ENCODE measurements at places on chromosomes 5 and 9.

DNA sequence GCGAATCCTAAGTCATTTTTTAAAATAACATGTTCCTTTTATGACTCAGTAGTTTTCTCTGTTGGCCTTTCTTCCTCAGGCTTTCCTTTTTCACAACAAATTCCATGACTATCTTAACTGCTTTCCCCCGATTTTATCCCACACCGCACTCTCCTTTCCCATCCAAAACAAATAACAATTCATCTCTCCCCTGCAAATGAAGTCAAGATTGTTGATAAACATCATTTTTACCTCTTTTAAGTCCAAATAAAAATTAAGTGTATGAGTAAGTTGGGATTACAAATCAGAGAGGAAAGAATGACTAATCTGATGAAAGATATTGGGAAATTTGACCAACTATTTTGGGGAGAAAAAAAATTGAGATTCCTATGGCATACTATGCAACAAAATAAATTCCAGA lies 47.3 kb downstream of the SEC61B start:
- DNase-seq: no peak

- no peak for DNase-seq
These were observed 22.0 kb downstream of the FBXW5 start for GRCh38 chr9:136922540-136922939.

DNA sequence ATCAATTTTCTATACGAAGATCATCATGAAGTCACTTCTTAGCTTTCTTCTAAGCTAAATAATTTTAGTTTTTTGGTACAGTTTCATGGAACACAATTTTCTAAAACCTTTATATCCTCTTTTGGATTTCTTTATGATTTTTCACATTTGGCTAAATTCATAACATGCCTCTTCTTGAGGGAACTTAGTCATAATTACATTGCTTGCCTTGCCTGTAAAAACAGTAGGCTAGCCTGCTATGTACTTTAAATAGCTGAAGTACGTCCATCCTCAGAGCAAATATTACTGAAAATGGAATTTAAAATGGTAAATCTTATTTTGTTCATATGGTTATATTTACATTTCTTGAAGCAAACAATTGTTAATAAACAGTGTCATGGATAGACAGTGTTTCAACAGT lies 225.0 kb downstream of the VPS13A start:
- DNase-seq: no peak

DNA sequence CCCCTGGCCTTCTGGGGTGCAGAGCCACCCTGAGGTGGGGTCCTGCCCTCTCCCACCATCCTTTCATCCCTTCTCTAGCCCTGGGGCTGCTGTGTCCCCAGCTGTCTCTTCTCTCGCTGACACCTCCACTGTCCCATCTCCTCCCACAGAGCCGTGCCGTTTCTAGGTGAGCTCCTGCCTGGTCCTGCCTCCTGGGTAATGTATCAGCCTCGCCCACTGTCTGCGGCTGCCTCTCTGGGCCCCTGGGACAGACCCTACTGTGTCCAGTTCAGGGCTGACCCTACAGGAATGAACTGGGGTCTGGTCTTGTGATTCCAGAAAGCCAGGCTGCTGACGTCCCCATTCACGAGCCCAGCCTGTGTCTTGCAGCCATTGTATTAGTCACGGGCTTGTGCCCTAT lies 4.1 kb downstream of the PAEP start:
- DNase-seq: no peak

GRCh38 chr5:72788866-72789505 lies 27.5 kb upstream of the TNPO1 start:
- DNase-seq: no peak

GRCh38 chr5:10624206-10624605 lies 60.3 kb downstream of the ANKRD33B start:
- DNase-seq: no peak

- no peak for DNase-seq
These were observed 999 bp upstream of the DRD1 start for GRCh38 chr5:175444905-175445456.

DNA sequence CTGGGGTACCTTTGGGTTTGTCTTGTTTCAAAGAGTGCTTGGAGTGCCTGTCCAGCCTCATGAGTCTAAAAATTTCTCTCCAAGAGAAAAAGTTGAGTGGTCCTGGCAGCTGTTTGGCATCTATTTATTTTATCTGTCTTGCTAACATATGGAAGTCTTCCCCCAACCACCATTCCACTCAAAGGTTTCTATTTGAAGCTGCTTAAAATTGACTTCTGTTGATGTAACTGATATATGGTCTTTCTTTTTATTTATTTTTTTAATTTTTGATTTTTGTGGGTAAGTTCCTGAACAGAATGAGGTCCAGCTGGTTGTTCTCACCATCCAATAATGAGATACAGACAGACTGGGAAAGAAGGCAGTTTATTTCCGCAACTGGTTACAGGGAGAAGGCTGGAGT lies 178.7 kb upstream of the SGCD start:
- no peak for DNase-seq

DNA sequence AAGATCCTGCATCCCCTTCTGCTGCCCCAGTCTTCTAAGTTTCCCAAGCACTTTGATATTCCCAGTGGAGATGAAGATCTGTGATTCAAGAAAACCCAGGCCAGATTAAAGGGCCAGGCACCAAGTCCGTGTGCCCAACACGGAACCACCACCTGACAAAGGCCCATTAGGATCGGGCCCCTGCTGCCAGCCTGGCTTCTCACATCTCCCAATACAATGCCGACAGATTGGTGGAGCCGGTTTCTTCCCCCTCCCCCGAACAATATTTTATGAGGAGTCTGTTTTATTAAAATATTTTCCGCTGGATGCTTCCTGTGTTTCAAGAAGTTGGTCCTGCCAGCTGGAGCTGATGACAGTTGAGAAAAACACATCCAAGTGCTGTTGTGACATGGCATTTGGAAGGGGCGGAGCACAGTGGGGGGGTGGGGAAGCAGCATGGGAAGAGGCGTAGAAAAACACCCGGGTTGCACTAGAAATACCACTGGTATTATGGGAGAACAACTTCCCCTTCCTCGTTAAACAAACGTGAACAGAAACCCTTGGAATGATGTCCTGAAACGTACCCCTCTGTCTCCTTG lies 45.0 kb downstream of the CRB2 start:
- no peak for DNase-seq

DNA sequence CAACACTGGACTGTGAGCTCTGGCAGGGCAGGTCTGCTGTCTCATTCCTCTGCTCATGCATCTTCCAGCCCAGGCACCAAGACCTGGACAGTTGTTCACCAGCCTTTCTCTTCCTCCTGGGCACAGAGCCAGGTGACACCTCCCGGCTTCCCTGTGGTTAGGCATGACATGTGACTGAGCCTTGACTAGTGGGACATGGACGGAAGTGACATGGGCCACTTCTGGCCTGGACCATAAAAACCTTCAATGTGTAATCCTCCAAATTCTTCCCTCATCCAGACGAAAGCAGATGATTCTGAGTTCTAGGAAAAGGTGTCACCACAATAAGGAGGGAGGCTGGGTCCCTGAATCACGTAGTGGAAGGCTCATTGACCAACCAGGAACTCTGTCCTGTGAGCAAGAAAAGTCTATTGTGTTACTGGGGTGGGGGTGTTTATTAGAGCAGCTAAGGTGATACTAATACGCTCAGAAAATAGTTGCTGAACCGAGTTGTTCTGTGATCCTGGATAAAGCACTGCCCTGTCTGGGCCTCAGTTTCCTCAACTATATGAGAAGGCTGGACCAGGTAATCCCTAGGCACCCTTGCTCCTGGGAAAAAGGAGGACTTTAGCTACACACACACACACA lies 26.6 kb upstream of the CRB2 start:
- DNase-seq: no peak

DNA sequence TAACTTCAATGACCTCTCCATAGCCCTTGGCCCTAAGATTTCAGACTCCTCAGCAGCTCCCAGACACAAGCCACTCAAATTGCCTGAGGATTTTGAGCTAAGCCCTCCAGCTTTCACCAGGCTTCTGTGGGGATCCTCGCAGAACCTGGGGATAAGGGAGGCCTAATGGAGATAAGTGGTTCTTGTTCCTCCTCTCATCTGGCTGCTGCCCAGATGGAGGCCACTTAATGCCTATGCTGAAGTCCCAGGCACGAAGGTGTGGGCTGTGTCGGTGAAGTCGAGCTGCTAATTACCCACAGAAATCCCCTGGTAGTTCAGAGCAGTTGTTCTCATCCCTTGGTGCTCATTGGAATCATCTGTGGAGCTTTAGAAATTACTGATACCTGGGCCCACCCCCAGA lies 10.3 kb upstream of the FAT2 start:
- DNase-seq: no peak

- no peak for DNase-seq
These were observed 98.1 kb downstream of the CDK5RAP2 start for GRCh38 chr9:120481846-120482245.

- no peak for DNase-seq
These were observed 18.3 kb upstream of the CD74 start for GRCh38 chr5:150431048-150431447.

DNA sequence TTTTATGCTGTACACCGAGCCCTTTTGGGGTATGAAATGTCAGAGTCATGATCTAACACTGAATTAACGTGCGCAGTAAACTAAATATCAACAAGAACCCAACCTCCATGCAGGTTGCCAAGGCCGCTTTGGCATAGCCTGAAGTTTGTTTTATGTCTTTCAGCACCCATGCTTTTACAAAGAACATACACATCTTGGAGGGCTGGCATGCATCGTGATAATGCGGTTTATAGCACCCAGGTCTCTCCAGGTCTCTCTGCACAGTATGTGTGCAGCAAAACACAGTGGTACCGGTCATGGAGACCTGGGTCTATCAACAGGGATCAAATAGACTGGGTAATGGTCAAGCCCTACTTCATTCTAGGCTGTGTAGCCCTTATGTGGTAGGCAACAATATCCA lies 11.8 kb downstream of the NPR3 start:
- no peak for DNase-seq

- no peak for DNase-seq
These were observed 63.3 kb downstream of the CWC27 start for GRCh38 chr5:64831996-64832395.

DNA sequence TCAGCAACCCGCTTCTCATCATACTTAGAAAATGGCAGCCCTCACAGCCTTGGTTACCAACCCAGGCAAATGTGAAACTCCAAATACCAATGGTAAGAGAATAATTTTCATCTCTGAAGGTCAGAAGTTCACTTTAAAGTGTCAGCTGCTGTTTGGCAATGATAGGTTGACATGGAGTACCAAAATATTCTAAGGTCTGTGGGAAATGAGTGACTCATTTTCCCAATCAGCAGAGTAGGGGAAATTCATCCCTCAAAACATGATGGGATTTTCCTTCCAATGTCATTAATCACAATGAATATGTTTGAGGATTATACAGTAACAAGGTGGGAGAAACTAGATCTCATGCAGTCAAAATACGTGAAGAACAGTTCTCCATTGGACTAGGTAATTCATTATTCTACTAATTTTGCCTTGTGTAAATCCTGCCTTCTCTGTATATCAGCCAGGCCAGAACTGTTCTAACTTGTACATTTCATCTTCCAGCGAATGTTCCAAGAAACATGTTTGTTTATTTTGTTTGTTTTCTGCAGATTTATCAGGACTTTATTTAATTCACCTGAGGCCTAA lies 53.1 kb upstream of the ERBIN start:
- no peak for DNase-seq

GRCh38 chr5:31158686-31159085 lies 34.8 kb upstream of the CDH6 start:
- DNase-seq: no peak

DNA sequence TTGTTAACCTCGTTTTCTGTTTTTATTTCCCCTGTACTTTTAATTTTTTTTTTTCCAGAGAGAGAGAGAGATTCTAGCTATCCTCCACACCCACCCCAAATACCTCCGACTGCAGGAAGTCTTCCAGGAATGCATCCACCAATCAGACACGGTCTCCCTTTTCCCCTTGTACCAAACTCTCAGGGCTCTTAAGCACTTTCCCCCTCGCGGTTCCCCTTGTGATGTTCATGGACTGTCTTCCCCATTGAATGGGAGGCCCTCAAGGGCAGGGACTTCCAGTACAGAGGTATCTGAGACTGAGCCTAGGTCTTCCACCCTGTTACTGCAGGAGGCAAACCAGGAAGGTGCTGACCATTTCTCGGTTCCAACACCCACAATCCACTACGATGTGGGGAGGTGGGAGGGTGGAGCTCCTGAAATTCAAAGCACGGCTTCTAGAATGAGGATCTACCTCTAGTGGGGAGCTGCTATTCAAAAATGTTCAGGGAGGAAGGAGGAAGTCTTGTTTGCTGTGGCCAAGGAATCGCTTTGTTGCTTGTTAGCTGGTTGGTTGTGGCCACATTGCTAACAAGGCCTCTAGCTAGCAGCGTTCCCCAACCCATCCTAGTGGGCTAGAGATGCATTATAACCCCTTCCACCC lies 37.5 kb upstream of the PTGS1 start:
- no peak for DNase-seq

DNA sequence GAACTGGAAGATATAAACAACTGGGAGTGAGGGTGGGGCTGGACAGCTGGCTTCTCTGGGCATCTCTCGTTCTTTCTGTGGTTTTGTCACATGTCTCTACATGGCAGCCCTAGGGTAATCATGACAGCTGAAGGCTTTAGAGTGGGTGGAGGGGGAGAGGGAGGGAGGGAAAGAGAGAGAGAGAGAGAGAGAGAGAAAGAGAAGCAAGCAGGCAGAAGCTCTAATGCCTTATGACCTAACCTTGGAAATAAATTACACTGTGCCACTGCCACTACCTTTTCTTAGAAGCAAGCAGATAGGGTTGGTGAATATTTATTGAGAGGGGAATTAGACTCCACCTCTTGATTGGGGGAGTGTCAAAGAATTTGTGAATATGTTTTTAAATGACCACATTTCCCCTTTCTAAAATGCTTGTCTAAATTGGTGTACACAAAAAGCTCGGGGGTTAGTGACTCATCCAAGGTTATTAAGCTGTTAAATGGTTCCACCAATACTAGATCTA lies 2.6 kb upstream of the DAPK1 start:
- DNase-seq: peak; percentile 29

DNA sequence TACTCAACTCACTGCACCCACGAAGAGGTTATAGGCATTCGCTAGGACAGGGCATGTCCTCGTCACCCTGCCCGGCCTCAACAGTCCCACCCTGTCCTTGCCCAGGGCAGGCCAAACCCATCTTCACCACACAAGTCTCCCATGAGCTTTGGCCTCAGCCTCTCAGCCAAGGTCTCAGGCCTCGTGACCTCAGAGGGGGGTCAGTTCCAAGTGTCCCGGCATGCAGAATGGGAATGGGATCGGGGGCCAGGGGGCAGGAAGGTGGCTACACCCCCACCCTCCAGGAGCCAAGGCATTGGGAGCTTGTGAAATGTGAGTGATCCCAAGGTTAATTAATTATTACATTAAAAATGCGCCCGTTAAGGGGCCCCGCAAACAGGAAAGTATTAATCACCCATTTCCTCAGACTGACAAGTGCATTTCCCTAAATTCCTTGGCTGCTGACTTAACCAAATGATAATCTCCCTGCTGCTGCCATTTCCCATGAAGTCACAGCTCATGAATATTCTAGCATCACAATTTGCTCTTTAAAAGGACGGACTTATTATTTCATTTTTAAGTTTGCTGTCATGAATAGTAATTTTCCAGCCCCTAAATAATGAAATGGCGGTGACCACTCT lies 8.0 kb upstream of the UBAC1 start:
- no peak for DNase-seq

Data from muscle of arm (tissue), 14 donors.